ENCODE measurements at places on chromosomes 16 and 17.
A peak's percentile ranks its signal among the peaks of the same experiment; 100 is the strongest.

GRCh38 chr16:28317040-28317880 lies 24.9 kb downstream of the SBK1 start:
- peak; percentile 49 for DNase-seq

- peak; percentile 32 for DNase-seq
Observed at GRCh38 chr16:3431779-3432219, 11.5 kb downstream of the ZNF597 start.

DNA sequence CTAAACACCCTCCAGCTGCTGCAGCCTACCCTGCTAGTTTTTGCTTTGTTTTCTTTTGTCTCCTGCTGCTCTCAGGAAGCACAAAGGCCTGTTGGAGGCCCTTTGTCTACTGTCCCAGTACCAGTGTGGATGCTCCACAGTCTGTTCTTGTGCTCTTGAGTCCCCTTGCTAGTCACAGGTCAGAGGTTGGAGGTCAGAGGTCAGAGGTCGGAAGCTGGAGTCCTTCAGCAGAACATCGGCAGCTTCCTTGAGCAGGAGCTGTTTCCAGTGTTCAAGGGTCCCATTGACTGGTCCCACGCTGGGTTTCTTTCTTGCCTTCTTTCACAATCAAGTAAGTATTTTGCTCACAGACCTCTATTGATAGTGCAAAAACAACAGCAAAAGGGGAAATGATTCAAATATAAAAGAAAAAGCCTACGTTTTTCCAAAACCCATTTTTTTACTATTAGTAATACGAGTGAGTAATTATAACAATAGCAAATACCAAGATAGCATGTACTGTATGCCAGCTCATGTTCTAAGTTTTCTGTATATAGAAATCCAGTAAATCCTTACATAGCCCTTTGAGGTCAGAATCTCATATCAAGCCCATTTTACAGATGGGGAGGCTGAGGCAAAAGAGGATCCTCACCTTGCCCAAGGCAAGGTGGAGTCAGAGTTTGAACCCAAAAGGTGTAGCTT lies 10.9 kb upstream of the IL34 start:
- no peak for DNase-seq

DNA sequence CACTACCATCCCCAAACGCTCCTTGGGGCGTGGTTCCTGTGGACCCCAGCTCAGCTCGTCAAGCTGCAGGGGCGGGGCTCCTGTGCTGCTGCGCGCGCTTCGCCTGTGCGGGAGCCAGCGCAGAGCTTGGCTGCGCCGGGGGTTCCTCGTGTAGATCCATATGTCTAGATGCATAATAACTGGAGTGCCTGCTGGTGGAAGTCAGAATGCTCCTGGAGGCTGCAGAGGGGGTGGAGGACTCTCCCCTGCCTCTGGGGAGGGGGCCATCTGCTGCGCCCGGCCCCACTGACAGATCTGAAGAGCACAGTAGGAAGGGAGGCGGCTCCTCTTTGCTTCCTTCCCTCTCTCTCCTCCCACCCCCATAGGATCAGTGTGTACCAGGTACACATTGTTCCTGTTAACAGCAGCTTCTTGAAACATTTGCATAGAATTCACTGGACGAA lies 4.6 kb downstream of the RASD1 start:
- DNase-seq: no peak

- DNase-seq: no peak
Observed at GRCh38 chr16:76577003-76577402, 299.8 kb downstream of the CNTNAP4 start.

GRCh38 chr16:71889147-71889546 lies 5.2 kb upstream of the ZNF821 start:
- no peak for DNase-seq

- DNase-seq: no peak
Observed at GRCh38 chr17:18356624-18357023, 6.7 kb downstream of the SHMT1 start.

DNA sequence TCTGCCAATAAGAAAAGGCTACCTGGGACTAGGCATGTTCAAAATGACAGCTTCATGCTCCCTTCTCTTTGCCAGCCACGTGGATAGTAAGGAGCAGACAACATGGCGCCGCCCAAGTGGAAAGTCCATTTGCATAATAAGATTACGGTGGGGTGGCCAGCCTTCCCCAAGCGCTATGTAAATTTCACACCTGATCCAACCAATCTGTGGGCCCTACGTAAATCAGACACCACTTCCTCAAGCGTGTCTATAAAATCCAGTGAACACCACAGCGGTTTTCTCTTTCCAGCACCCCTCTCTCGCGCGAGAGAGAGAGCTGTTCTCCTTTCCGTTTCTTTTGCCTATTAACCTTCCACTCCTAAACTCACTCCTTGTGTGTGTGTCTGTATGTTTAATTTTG lies 140.3 kb upstream of the ERCC4 start:
- no peak for DNase-seq

DNA sequence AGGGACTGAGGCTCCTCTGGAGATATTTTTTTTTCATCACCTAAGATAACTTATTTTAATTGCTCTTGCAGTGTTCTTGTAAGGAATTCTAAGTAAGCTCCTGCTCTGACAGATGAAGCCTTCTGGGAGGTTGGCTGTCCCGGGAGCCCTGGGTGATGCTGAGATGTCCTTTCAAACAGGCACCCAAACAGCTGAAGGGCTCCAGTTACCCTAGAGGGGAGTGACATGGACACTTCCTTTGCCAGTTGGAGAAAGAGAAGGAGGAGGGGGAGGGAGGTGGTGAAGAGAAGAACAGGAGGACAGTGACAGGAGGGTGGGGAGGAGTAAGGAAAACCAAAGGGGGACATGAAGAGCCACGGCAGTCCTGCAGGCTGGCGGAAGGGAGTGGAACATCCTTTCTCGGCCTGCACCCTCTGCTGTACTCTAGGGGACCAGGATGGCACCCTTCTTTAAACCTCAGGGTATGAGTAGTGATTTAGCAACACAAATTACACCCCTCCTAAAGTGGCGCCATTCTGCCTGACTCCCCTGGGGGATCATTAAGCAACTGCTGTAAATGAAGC lies 51.8 kb downstream of the MYH3 start:
- no peak for DNase-seq

- no peak for DNase-seq
Observed at GRCh38 chr17:79438058-79438457, 172.8 kb downstream of the RBFOX3 start.

DNA sequence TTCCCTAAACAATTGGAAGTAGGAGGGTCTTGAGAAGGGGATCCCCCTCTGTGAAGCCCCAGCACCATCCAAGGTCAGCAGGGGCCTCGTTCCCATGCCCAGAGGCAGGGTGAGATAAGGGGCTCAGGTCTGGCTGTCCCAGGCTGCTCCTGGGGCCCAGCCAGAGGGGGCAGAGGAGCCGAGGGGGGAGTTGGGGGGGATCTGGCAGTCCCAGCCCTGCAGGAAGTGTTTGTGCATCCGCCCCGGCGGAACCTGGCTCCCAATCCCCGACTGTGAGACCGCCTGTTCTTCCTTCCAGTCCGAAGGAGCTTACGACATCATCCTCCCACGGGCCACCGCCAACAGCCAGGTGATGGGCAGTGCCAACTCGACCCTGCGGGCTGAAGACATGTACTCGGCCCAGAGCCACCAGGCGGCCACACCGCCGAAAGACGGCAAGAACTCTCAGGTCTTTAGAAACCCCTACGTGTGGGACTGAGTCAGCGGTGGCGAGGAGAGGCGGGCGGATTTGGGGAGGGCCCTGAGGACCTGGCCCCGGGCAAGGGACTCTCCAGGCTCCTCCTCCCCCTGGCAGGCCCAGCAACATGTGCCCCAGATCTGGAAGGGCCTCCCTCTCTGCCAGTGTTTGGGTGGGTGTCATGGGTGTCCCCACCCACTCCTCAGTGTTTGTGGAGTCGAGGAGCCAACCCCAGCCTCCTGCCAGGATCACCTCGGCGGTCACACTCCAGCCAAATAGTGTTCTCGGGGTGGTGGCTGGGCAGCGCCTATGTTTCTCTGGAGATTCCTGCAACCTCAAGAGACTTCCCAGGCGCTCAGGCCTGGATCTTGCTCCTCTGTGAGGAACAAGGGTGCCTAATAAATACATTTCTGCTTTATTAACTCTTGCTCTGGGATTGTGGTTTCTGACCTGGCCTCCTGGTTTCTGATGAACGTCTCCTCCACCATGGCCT lies 14.9 kb downstream of the GPRC5C start:
- no peak for DNase-seq

GRCh38 chr16:54006693-54007092 lies 279.9 kb downstream of the IRX3 start:
- DNase-seq: no peak

GRCh38 chr16:23320693-23321092 lies 18.6 kb downstream of the SCNN1B start:
- DNase-seq: no peak

DNA sequence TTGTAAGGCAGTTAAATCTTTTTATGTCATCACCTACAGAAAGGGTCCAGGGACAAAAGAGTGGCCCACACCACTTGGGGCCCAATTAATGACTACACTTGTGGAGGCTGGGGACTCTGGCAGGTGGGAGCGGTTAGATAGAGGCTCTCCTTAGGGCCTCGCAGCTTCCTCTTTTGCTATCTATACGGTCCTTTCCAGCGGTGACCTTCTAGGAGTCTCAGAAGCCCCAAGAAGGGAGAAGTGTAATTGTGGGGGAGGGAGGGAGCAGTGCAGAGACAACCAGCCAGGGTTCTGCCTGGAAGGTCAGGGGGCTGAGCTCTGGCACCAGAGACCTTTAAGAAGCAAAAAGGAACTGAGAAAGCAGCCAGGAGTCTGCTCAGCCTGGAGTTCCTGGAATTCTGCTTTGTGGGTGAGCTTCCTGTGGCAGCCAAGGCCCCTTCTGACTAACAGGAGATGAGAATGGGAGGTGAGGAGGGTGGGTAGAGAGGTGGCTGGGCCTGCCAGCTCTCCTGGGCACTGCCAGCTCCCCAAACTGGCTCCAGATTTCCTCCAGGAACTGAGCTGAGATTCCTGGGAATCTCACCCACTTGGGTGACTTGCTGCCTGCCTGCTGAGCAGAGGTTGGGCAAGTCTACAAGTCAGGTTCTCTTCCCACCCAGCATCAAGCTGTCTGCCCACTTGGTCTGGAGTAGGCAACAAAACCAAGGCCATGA lies 16.3 kb upstream of the MAP3K14 start:
- no peak for DNase-seq

DNA sequence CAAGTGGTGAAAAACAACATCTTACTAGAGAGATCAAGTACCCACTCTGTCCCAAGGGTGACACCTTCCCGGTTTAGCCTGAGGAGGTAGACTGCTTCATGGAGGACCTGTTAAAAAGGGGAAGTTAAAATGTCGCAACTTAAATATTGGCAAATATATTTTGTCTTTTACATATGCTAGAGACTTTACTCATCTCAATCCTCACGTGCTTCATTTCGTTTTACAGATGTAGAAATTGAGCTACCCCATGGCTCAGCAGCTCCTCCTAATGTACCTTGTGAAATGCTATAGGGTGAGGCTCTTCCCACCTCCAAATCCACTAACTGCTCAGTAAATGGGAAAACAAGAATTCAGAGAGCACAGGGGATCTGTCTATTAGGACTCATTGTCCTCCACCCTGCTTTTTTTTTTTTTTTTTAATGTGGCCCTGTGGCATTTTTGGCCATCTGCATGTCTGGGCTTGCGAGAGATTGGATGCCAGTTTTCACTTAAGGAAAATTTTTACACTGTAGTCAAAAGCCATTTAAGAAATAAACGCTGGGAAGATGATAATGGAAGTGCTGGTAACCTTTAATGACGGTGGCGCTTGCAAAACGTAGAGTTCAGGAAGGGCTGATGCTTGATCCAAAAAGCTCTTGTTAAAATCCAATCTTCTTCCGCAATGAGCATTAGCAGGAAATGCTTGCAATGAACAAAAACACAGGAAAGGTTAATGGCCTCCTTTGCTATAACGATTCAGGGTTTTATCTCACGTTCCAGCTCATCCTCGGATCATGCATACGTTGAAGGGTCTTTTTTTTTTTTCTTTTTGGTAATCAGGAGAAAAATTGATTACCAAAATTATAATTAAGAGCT lies 39.8 kb downstream of the HSBP1 start:
- no peak for DNase-seq

GRCh38 chr17:8949061-8949661 lies 16.3 kb downstream of the PIK3R5 start:
- DNase-seq: no peak

DNA sequence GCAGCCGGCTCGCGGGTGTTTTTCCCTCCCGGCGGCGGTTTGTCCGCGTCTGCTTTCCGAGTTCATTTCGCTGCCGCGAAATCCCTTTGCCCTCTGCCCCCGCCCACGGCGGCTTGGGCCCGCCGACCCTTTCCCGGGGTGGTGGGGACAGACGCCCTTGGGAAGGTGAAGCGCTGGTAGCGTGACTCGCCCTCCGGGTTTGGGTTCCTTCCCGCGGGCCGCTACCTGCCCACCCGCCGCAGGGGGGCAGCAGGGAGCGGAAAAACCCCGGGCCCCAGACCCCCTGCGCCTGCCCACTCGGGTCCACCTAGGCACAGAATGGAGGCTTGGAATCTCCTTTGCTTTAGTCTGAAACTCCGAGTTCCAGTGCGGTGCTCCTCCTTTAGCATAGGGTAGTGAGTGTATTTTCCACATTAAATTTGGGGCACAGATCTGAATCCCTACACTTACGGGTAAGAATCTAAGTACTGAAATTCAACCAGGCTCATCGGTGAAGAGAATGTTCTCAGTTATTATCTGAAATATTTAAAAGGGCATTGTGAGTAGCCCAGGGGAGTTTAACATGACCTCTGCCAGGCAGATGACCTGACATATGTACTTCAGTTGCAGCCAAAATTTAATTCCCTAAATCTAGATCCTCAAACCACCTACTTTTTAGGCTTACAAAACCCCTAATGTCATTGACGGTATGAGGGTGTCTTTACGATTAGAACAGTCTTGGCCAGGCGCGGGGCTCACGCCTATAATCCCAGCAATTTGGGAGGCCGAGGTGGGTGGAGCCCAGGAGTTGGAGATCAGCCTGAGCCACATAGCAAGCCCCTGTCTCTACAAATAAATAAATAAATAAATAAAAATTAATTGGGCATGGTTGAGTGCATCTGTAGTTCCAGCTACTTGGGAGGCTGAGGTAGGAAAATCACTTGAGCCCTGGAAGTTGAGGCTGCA lies 1.0 kb downstream of the NME2 start:
- peak; percentile 55 for DNase-seq

DNA sequence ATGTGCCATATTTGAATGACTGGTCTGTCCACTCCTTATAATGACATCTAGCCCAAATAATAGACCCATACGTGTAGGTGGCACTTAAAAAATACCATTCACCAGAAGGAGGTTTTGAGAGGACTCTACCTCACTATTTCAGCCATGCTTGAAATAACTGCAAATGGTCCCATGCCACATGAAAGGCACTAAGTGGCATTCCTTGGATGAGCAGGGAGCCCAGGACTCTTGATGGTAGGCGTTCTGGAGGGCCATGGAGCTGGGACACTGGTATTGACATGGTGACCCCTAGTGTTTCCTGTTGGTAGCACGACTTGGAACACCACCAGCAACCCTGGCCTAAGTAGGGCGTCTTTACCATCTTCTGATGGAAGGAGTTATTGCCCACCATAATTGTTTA lies 148.7 kb upstream of the ZFHX3 start:
- DNase-seq: no peak
